ENCODE measurements at places on chromosomes 1 and 21.

- no peak for DNase-seq
Measured at GRCh38 chr1:239815074-239815473, 276.6 kb upstream of the FMN2 start.

DNA sequence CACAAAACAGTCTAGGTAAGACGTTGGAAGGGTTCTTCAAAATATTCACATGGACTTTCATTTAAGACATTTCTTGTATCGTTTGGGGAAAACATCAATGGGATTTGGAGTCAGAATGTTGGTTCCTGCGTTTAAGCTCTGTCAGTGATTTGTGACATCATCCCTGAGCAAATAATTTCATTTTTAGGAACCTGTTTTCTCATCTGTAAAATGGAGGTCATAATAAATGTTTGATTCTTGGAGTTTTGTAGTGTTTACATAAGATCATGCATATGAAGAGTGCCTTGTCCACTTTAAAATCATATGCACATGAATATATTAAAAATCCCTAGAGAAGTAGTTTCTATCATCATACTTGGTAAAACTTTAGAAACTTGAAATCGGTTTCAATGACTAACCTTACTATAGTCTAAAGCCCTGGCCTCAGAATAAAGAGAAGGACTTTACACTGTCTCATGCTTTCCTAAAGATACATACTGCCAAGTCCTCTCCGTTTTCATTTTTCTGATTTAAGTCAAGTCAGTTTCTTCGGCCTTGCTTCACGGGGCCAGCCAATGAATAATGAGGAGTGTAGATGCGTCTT is 178.4 kb downstream of the ADSS2 start:
- DNase-seq: no peak

GRCh38 chr21:46127239-46128105 is 27.9 kb downstream of the FTCD start:
- DNase-seq: peak; percentile 23

- no peak for DNase-seq
Measured at GRCh38 chr1:153639280-153639679, 5.4 kb downstream of the CHTOP start.

GRCh38 chr1:119542492-119542946 is 35.5 kb downstream of the HSD3B1 start:
- peak; percentile 77 for DNase-seq

DNA sequence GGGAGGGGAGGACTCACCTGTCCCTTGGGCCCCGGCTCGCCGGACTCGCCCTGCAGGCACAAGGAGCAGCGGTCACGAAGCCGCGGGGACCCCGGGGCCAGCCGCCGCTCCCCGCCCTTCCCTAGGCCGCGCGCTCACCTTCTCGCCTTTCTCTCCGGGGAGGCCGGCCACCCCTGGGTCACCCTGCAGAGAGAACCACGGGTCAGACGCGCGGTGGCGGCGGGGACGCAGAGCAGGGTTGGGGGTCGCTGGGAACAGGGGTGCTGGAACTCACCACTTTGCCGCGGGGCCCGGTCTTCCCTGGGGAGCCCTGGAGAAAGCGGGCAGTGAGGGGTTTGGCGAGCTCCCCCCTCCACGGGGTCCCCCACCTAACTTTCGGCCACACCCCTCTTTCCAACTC is 13.3 kb downstream of the COL9A2 start:
- no peak for DNase-seq

DNA sequence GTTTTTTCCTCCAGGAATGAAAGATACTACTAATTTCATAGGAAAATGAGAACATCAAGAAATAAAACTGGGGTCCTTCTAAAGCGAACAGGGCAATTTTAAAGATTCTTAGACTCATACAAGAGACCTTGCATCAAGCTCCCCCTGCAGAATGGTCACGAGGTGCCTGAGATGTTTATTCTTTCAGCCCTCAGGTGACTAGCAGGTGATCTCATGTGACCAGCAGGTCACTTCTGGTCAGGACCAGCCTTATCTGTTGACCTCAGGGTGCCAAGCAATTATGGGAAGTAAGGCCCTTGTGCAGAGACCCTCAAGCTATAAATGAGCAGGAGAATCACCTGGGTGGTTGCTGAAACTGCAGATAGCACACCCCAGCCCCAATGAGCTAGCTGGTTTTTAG is 20.6 kb upstream of the TMEM51 start:
- DNase-seq: no peak

GRCh38 chr1:186076006-186076405 is 299.0 kb downstream of the TPR start:
- no peak for DNase-seq

GRCh38 chr1:192927496-192927895 is 118.7 kb downstream of the RGS2 start:
- DNase-seq: no peak

DNA sequence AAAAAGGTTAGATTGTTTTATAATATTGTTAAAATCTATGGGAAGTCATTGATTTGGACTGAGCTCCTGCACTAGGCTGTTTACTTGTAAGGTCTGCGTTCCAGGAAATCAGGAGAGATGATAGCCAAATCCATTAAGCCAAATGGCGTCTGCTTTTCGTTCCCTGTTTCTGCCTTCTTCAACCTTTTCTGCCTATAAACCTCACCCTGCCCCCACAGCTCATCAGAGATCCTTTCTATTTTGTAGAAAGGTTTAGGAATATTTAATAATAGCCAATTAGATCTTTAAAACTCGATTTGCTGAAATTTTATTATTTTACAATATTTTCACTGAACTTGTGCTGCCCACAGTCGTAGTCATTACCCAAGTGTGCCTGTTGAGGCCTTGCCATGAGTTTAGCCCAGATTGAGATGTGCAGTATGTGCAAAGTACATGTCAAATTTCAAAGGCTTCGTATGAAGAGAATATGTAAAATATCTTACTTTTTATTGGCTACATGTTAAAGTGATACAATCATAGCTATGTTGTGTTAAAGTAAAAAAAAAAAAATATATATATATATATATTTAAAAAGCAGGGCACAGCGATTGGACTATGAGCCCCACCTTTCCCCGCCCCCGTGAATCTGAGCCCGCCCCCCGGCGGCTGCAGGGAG is 444 bp upstream of the IARS2 start:
- DNase-seq: peak; percentile 3

- no peak for DNase-seq
Measured at GRCh38 chr1:204731509-204731908, 46.0 kb upstream of the LRRN2 start.

DNA sequence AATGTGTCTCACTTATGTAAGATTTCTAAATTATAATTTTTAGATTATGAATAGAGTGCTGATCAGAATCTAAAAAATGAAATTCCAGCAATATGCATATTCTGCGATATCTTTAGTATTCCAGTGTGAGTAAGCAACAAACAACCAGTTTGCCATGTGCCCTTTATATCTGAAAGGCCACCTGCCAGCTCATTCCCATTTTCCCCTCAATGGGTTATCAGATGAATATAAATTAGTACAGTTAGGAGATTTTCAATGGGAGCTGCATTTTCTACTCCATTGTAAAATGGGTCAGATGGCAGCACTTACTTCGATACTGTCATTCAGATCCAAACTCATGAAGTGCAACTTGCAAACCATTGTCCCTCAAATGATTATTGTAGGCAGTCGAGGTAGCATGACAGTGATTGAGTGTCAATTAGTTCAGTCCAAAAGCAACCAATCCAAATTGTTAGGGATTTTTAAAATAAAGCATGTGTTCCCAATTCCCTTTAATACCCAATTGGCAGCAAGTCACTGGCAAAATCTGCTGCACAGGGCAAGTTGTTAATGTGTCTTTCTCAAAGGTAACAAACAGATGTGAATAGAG is 680.3 kb downstream of the LRRIQ3 start:
- no peak for DNase-seq

- DNase-seq: no peak
Measured at GRCh38 chr1:203596673-203597210, 29.9 kb upstream of the ATP2B4 start.

DNA sequence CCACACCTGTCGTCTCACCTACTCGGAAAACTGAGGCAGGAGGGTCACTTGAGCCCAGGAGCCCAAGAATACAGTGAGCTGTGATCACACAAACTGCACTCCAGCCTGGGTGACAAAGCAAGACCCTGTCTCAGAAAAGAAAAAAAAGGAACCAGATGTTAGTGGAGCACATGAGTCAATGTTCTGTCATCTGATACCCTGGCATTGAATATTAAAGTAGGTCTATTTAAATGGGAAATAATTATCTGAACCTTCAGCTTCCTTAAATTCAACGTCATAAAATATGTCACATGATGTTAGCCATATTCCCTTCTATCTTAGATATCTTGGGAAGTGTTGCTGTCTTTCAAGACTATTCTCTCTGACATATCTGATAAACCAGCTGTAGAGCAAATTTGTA is 47.3 kb downstream of the NCAM2 start:
- DNase-seq: peak; percentile 42

All from fibroblast of mammary gland (primary cell).